ENCODE measurements at places on chromosomes 3 and 15.

DNA sequence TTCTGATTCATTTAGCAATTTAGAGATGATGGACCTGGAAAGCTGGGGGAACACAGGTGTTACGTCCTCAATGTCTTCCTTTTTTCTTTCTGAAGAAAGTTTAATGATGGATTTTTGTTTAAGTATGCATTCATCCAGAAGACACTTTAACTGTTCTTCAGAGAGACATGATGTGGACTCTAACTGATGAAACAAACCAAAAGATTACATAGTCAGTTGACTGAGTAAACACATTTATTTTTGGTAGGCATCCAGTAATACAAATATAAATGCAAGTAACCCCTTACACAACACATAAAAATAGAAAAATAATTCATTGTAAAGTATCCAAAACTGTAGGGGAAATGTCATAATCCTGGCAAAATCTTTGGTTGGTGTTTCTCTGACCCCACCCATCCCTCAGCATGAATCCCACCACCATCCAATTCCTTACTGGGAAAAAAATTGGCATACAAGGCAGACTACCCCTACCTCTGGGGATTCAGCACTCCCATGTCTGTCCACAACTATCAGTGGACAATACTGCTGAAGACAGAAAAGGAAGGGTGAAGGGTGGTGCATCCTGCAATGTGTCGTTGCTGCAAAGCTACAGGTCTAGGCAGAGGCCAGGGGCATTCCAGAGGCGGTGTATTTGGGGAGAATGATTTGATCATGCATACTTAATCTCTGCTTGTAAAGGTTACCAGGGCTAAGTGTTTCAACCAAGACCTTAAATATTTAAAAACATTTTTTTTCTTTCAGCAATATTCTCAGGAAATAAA lies 37.4 kb downstream of the THBS1 start:
- no peak for DNase-seq

GRCh38 chr3:193391902-193392301 lies 13.3 kb upstream of the ATP13A5 start:
- DNase-seq, result no peak

DNA sequence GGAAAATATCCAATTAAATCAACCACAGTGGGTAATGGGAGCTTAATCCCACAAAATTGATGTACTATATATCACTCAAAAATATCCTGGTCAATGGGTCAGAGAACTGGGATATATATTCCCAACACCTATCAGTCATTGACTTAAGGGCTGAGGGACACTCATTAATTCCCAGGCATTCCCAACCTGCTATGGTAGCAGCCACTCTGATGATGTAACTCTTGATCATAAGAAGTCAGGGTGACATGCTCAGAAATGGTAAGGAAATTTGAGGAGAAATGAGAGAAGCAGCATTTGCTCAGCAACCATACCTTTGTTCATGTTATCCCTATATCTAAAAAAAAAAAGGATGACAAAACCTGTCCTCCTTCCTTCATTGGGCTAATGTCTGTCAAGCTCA lies 3.1 kb upstream of the PLOD2 start:
- no peak for DNase-seq

GRCh38 chr3:64082961-64083541 lies 59.8 kb upstream of the PSMD6 start:
- DNase-seq, result no peak

GRCh38 chr3:121467085-121467484 lies 78.7 kb downstream of the POLQ start:
- no peak for DNase-seq

GRCh38 chr3:197963019-197963637 lies 3.1 kb downstream of the LMLN start:
- DNase-seq, result no peak

DNA sequence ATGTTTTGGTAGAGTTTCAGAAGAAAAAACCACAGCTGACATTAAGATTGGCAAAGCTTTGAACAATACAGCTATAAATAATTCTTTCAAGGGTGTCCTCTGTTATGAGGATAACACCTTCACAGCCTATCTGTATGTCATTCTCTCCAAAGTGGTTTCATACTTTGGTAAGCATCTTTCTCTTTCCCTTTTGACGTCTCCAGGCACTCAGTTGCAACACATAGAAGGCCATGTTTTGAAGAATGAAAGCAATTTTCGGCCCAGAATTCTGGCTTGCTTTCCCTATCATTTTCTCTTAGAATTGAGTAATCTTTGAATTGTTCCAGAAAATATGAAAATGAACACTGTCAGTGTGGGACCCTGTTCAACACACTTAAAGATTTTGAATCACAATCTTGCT lies 200.0 kb upstream of the CBLB start:
- no peak for DNase-seq

- no peak for DNase-seq
Observed at GRCh38 chr3:94167796-94168195, 104.9 kb downstream of the NSUN3 start.

- DNase-seq, result no peak
Observed at GRCh38 chr15:71526060-71526820, 284.1 kb upstream of the NR2E3 start.

GRCh38 chr15:101239724-101240136 lies 12.1 kb downstream of the CHSY1 start:
- DNase-seq, result no peak

- no peak for DNase-seq
Observed at GRCh38 chr3:169362301-169362700, 301.2 kb downstream of the MECOM start.

- DNase-seq, result no peak
Observed at GRCh38 chr15:66944121-66944520, 121.3 kb upstream of the SMAD3 start.

GRCh38 chr3:66484106-66484844 lies 16.5 kb downstream of the LRIG1 start:
- no peak for DNase-seq

DNA sequence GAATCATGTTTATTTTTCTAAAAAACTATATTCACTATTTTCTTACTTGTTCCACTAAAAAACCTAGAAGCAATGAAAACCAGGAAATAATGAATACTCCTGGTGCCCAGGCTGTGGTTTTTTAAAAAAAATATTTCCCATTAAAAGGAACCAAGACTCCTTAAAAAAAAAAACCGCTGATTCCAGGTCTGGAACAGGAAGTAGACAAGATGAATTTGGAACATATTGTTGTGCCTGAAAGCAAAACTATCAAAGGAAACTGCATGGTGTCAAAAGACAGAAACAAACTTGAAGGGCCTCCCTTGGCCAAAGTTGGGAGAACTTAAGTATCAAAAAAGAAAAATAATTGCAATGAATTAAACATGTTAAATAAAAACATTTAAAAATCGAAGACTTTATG lies 245.3 kb upstream of the P2RY1 start:
- no peak for DNase-seq

DNA sequence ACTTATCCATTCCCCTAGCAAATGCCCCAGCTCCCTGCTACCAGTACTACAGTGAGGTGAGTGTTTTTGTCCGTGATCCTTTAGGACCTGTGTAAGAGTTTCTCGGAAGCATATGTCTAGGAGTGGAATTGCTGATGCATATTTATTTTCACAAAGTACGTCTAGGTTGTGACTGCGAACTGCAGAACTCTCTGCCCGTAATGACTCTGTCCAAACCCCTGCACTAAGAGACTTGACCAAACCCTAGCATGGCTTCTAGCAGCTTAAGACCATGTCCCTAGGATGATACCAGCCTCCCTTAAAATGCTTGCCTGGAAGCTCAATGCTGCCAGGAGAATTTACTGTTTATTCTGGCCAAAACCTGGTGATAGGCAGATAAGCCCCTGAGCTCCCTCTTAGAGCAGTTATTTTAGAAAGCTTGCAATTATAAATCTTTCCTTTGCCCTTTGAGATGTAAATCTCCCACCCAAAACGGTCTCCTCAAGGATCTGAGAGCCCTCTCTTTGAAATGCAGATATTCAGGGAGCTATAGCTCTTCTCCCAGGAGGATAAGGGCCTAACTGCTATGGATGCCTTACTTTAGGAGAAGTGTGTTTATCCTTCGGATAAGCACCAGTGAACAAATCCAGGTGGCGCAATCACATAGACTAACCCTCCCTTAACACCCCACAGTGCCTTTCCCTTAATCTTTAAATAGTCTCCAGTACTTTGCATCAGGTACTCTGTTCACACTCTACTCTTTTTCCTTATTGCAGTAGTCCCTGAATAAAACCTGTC lies 14.7 kb upstream of the CA12 start:
- DNase-seq, result no peak

- DNase-seq, result no peak
Observed at GRCh38 chr3:175477651-175478224, 618.6 kb downstream of the NAALADL2 start.

DNA sequence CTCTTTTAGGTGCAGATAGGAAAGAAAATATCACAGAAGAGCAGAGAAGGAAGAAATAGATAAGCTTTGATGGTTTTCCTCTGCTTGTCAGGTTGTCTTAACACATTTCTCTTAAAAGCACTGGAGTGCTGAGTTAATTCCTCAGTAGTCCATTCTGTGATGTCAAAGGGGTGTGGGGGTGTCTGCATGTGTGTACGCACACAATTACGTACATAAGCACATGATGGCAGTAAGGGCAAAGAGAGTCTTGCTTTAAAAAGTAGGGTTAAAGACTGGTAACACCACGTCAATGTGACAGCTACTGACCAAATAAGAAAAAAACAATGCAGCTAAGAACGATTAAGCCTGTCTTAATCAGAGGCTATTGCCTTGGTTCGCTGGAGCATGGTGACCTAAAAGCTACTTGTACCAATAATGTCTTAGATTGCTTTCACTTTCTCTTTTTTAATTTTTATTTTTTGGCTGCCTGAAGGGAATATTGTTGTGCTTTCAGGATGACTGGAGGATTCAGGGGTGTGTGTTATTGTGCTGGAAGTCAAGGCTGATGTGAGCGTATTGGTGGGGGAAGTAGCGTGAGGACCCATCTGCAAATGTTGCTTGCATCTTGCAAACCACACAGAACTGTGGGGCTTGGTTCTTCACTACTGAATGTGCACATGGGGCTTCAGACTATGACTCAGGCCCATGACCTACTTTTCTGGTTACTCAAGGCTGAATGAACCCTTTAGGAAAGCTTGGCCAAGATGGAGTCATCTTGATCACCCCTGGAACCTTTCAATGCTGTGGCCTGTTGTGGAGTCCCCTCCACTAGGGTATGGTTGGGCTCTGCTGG lies 417.8 kb upstream of the TPM1 start:
- DNase-seq, result no peak

DNA sequence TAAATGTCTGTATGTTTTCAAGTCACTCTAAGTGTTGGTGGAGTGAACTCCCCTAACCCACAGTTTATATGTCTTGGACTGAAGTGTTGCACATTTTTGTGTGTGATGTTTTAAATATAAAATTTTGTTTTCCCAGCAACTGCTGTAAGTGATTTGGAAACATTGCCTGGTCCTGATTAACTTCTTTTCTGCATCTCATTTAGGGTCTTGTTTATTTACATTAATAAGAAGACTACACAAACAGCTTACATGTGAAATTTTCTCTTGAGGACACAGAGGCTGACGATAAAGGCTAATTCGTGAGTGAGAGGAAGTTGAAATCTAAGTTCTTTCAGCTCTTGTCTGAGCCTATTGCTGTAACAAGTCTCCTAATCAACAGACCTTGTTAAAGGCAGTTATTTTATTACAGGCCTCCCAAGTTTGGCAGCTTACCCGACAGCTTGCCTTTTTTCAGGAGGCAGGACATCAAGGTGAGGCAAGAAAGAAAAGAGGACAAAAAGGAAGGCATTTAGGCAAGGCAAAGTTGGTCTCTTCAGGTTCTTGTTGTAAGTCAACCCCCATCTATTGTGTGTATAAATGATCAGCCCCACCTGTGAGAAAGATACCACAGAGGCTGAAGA lies 177.7 kb upstream of the NR2E3 start:
- no peak for DNase-seq

DNA sequence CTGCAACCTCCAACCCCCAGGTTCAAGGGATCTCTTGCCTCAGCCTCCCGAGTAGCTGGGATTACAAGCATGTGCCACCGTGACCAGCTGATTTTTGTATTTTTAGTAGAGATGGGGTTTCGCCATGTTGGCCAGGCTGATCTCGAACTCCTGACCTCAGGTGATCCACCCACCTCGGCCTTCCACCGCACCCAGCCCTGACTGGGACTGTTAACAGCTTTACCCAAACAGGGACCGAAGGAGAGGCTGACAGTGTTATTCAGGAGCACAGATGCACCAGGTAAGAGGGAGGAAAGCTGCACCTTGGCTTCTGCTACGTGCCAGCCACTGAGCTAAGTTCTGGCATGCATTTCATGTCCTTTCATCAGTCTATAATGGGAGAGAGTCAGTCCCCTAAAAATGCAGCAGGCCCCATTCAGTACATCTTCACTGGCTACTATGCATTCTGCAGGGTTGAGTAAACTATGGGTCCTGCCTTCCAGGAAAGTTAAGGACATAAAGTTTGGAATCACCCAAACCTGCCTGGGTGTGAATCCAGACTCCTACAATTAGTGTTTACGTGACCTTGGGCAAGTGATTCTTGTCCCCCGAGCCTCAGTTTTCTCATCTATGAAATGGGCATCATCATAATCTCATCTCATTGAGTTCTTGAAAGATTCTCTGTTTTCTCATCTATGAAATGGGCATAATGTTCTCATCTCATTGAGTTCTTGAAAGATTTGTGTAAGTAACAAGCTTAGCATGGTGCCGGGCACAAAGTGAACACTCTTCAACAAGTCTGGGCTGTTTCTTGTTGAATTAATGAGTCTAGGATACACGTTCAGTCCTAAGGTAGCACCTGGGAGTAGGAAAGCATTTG lies 82.2 kb downstream of the CPN2 start:
- no peak for DNase-seq

GRCh38 chr15:100726421-100727190 lies 124.2 kb downstream of the ASB7 start:
- DNase-seq, result no peak

GRCh38 chr3:48852151-48852550 lies 4.5 kb upstream of the PRKAR2A start:
- DNase-seq, result no peak

- no peak for DNase-seq
Observed at GRCh38 chr3:57135964-57136719, 29.0 kb downstream of the IL17RD start.

Data from NCI-H1417 treated with DMSO at 0.1 percent for 48 hours (cell line).